ENCODE measurements at places on chromosomes 5 and 9.

DNA sequence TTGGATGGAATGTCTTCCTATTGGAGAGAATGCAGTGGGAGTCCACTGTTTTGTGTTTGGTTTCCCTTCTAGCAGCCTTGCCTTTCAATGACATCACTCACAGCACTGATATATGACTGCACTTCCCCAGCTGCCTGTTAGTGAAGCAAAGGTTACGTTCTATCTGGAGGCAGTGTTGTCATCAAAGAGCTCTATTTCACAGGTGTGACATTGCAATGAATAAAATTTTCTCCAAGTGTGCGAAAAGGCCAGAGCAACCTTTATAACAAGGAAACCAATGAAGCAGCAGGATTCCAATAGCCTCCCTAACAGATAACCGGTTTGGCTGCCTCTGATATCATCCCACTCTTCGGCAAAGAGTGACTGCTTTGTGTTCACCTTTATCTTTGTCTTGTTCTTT lies 523.5 kb upstream of the ZNF608 start:
- no peak for DNase-seq

DNA sequence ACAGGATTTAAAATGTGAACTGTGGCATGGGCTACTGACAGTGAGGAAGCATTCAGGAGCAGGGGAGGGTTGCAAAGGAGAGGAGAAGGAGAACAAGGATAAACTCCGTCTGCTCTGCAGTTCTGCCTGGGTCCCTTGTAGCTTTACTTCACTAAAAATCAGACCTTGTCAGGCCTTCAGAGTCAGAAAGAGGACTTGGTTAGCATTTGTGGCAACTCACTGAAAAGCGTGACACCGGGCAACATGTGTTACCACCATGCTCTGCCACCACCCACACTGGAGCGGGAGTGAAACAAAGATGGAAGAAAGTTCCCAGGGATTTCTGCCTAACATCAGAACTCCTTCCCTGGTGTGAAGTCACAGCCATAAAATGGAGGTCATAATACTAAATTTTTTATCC lies 19.3 kb downstream of the FYB1 start:
- no peak for DNase-seq

GRCh38 chr5:1330146-1330846 lies 14.6 kb downstream of the CLPTM1L start:
- DNase-seq = no peak

DNA sequence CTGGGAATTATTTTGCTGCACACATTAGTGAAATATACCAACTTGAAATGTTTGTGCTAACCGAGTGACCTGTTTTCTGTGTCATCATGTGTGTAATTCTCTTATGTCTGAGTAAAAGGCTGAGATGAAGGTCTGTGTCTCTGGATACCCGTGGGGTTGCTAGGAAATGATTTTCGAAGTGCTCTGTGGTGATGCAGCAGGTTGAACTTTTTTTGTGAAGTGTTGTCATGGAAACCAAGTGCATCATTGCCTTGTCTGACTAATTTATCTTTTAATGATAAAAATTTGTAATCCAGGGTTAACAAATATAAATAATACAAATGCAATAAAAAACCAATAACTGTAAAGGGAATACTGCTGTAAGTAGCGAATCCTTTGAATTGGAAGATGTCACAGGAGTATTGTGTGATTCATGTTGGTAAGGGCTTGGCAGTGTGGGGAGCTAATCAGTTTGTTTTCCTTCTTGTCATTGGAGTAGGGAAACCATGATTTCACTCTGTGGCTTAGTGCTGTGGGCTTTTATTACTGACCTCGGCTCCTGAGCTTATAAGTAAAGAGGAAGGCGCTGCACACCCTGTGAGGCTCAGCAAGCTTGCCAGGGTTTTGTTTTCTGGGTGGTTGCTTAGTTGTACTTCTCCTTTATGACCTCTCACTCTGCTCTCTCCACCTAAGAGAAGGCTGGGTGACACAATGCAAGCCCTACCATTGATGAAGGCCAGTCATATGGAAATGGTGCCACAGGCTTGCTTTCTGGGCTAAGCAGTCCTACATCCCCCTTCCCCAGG lies 22.3 kb downstream of the PDE8B start:
- no peak for DNase-seq

DNA sequence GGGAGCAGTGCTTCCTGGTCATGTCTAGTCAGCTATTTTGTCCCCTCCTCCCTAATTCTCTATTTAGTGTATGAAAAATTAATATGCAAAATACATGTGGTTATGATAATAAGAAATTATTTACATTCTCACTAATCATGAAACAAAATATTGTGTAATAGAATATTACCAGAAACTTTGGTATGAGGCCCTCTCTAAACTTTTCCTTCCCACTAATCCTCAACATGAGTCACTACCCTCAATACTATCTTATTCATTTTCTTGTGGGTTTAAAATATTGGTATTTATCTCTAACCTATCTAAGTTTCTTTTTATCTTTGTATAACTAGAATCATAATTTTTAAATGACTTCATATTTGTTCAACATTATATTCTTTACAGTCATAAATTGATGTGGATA lies 545.9 kb upstream of the PTPRD start:
- no peak for DNase-seq

GRCh38 chr9:89427621-89428221 lies 70.2 kb downstream of the SEMA4D start:
- DNase-seq = no peak

DNA sequence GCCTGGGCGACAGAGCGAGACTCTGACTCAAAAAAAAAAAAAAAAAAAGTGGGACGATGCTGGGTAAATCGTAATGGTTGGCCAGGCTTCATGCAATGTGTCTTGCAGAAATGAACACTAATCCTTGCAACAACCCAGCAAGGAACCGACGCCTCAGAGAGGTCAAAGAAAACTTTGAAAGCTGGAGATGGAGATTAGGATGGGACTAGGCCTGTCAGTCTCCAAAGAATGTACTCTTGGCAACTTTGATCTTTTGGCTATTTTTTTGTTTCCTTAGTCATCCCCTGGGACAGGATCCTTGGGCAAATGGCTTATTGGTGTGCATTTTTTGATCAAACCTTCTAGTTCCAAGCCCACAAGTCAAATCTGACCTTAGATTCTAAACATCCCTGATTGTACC lies 10.6 kb upstream of the PWWP2A start:
- no peak for DNase-seq

- no peak for DNase-seq
These were observed 23.9 kb downstream of the ADCY2 start for GRCh38 chr5:7419846-7420245.

DNA sequence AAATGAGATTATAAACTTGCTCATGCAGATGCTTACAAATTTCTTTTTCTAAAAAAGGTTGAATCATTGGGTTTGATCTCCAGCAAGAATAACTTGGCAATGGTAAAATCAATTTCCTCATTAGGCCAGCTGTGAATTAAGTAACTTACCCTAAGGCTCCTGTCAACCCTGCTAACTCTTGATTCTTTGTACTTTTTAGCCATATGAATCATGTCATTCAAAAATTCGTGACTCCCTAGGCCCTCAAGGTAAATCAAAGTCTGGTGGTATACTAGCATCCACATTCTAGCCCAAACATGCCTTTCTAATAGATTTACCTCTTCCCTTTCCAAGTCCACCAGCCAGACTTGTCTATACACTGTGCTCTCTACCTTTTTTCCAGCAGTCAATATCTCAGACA lies 420.8 kb upstream of the BRINP1 start:
- no peak for DNase-seq

DNA sequence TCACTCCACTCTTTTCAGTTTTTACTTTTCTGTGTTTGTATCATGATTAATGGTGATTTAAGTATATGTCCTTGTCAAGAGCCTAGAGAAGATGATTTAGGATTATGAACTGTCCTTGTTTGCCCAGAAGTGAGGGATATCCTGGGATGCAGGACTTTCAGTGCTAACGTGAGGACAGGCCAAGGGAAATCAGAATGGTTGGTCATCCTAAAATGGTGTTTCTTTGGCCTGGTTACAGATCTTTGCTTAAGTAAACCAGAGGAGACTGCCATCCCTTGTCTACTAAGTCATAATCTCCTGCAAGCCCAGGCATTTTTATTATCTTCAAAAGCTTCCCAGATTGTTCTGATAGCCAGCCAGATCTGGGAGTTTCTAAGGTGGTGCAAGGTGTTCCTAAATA lies 22.3 kb upstream of the DPYSL3 start:
- no peak for DNase-seq

- no peak for DNase-seq
These were observed 7.5 kb upstream of the ANKRD33B start for GRCh38 chr5:10556289-10556807.

Data from central memory CD8-positive, alpha-beta T cell (primary cell).